ENCODE measurements at places on chromosomes 2 and 18.

- ATAC-seq: peak; percentile 39
Measured at GRCh38 chr2:101623031-101623521, 74.4 kb upstream of the MAP4K4 start.

- no peak for ATAC-seq
Measured at GRCh38 chr2:239107936-239108335, 260.1 kb downstream of the TWIST2 start.

- ATAC-seq: no peak
Measured at GRCh38 chr2:179890666-179891065, 29.3 kb upstream of the ZNF385B start.

DNA sequence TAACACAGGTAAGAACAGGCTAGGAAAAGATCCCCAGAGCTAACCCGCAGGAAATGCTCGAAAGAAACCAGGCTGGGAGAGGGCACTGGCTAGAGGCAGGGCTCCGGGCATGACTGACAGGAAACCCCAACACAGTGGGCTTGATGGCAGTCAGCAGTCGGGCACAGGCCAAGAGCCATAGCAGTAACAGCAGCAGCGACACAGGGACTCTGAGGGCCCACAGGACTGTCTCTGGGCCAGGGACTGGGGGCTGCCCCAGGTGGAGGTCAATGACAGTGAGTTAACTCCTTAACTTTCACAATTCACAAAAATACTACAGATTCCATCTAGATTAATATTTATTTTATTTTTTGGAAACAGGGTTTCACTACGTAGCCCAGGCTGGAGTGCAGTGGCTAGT is 37.3 kb upstream of the ASPRV1 start:
- ATAC-seq: no peak

DNA sequence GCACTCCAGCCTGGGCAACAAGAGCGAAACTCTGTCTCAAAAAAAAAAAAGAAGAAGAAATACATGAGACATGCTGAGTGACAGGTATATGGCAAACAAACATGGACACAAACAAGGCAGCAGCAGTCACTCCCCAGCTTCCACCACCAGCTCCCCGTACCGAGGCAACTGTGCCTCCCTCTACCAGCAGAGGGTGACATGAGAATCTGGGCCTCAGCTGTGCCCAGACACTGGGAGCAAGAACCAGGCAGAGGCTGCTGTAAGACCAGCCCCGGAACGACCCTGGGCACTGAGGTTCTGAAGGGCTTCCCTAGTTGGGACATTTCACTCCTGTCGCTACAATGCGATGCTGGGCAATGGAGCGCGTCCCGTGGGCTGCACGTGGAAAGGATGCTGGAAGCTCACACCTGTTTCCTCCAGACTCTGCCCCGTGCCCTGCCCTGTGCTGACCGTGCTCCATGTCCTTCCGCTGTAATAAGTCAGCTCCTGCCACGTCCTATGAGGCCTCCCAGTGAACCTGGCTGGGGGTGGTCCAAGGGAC is 37.1 kb downstream of the BOK start:
- no peak for ATAC-seq

GRCh38 chr2:9745153-9745899 is 97.9 kb upstream of the TAF1B start:
- ATAC-seq: no peak
